ENCODE measurements at places on chromosomes 12 and 14.

- no peak for DNase-seq
These were observed 18.1 kb upstream of the SGPP1 start for GRCh38 chr14:63745858-63746425.

- no peak for DNase-seq
These were observed 301.7 kb upstream of the SFSWAP start for GRCh38 chr12:131409211-131409610.

DNA sequence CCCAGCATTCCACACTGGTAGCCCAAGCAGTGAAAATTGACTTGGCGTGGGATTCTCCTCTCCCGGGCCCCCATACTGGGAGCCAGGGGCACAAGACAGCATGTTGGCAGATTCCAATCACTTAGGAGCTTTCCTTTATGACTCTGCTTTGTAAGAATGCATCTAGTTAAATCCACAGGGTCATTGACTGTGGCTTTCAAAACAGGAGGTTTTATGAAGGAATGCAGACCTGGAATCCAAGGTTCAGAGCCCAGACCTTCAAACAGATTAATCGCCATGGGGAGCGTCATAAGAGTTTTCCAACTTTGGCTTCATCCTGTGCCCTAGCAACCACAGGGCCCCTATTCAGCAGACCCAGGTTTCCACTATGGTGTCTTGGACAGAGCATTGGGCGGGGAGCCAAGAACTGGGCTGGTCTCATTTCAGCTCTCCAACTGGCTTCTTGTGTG, 76.4 kb upstream of the RMST start:
- DNase-seq = no peak

GRCh38 chr14:104281768-104282301, 143.4 kb downstream of the KIF26A start:
- no peak for DNase-seq

GRCh38 chr14:63770187-63770807, 42.4 kb upstream of the SGPP1 start:
- peak; percentile 57 for DNase-seq

GRCh38 chr12:118884226-118884625, 97.1 kb upstream of the SRRM4 start:
- DNase-seq = no peak

DNA sequence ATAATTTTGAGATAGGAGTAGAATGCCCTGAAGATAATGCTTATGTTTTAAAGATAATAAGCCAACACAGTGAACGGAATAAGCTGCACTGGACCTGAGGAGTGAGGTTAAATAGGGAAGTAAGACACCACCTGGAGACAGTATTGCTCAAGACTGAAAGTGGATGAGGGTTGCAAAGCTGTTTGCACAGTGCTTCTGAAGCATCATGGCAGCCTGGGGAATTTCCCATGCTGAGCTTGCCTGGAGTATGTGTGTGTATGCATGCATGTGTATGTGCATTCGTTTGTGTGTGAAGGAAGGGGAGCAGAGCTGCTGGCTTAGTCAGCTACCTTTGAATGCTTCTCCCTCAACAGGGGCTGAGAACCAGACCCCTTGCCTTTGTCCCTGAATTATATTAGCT, 35.8 kb downstream of the BHLHE41 start:
- DNase-seq = no peak

- no peak for DNase-seq
These were observed 53.6 kb upstream of the ARHGAP5 start for GRCh38 chr14:32023540-32023939.

DNA sequence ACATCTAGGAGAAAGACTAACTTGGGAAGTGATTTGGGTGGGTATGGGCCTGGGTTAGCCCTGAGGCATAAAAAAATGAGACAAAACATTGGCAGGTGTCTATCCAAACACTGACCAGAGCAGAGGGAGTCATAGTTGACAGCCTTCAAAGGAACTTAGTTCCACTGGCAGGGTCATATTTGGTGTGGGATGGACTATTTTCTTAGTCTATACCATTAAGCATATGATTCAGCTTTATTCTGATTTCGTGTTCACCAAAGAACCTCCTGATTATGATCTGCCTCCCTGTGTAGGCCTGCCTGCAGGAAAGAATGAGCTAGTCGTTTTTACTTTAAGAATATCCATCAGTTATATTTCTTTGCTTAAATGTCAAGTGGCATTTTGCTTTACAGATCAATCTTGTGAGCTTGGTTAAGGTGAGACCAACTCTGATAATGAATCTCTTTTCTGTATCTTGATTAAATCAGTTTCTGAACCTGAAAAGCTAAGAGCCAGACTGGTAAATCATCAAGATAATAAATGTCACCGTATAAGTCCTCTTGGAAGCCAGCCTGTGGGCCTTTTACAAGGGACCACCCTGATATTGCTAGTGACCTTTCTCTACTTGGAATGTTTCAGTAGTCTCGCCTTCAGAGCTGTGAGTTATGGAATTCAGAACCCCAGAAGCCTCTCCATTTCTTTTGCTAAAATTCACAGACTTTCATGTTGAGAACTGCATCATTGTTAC, 182.9 kb downstream of the MON2 start:
- no peak for DNase-seq

GRCh38 chr12:91225316-91225715, 42.7 kb upstream of the DCN start:
- DNase-seq = no peak

DNA sequence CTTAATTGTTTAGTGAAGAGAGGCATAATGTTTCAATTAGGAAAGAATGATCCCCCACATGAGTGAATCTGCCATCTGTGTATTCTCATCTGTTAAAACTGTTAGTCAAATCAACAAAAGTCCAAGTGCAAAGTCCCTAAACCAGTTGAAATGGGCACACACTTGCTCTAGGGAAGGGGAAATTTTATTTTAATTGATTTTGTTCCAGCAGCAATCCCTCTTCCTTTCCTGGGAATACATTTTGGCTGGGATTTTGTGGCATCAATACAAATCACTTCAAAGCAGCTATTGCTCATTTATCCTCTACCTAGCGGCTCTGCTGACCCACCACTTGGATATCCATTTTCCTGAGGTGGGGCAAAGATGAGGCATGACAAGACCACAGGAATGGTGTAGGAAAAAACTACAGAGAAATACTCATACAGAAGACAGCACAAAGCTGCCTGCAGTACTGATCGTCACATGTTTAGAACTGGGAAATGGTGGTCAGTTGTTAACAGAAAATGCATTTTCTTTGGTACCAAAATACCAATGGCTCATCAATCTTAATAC, 9.8 kb upstream of the SSTR1 start:
- peak; percentile 90 for DNase-seq

DNA sequence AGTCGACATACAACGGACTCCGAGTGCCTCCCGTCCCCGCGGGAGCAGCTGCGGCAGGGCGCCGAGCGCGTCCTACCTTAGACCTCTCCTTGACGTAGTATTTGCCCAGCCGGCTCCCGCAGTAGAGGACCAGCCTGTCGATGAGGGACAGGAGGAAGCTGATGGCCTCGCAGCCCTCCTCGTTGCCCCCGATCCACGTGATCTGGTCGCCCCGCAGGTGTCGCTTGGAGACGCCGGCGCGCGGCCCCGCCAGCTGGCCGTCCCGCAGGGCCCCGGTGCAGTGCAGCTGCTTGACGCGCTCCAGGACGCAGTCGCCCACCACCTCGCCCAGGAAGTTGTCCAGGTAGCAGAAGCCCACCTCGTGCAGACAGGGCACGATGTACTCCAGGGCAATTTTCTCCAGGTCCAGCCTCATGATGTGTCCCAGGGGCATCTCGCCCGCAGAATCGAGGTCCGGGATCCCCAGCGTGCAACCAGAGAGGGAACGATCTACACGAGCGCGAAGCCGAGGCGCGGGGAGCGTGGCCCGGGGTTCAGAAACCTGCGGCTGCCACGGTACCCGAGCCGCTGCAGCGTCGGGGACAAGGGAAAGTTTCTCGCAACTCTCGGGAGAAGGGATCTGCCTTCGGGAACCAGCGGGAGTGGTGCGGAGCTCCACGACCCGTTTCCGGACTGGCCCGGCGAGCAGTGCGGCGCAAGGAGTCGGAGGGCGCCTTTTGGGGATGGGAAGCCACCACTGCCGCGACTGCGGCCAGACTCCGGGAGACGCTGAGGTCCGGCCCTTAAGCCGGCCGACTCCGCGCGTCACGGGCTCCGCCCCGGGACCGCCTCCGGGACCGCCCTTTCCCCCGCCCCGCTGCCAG, at the start of gene EGLN3:
EGLN3 (minus strand) TSS at position 755 of the 863 bp plus-strand sequence; CDS start at position 433, 322 bp downstream.
- DNase-seq = peak; percentile 20

GRCh38 chr12:130739571-130739970, 23.5 kb upstream of the RIMBP2 start:
- DNase-seq = no peak

DNA sequence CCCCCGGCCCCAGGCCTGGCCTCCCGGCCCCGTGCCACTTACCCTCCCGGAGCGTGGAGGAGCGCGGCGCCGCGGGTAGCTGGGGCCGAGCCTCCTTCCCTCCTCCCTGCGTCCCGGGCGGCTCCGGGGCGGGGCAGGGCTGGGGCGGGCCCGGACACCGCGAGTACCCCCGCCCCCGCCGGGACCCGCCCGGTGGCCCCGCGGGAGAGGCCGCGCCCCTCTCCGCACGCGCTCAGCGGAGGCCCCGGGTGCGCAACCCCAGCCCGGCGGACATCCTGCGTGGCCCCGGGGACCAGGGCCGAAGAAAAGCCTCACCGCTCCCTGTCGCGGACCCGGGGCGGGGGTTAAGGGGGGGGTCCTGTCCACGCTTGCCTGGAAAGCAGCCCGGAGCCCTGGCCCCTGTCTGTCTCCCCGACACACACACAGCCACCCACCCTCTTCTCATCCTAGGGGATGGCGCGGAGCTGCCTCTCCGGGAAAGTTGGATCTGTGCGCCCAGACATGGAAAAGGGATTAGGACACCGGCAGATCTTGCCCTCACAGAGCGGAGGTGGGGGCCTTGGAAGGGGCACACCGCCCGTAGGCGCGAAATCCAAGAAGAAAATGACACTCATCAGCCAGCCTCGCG, at the start of gene SYNE3:
SYNE3 (minus strand) TSS at position 97 of the 628 bp plus-strand sequence. CDS start 40,829 bp downstream, outside the sequence.
- no peak for DNase-seq

DNA sequence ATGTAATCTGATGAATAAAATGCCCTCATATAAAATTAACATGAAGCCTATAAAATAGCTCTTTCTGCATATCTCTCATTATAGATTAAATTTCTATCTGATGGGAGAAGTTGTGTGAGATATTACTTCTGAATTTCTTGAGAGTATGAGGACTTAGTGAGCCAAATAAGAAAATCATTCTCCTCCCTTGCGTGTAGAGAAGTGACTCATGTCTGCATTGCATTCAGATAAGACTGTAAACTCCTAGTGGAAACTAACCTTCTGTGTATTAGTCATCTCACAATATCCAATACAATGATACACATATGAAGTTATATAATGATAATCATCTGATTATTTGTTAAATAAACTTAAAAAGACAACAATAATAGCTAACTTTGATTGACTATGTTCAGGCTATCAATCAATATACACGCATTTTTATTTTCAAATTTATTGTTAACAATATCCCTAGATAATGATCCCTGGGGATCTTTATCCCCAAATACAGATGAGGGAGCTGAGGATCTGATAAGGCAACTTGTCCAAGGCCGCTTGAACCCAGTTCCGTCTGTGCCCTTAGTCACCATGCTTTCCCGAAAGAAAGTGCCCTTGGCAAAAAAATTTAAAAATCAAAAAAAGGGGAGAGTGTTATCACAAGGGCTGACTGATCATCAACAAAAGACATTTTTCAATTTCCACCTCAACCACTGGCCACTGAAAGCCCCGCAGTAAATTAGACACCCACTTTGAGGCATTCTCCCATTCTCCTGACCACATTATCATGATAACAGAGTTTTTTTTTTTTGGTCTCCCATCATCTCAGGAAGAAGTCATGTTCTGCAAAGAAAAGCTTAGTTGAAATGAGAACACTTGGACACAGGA, 189.2 kb upstream of the RASSF8 start:
- peak; percentile 84 for DNase-seq

DNA sequence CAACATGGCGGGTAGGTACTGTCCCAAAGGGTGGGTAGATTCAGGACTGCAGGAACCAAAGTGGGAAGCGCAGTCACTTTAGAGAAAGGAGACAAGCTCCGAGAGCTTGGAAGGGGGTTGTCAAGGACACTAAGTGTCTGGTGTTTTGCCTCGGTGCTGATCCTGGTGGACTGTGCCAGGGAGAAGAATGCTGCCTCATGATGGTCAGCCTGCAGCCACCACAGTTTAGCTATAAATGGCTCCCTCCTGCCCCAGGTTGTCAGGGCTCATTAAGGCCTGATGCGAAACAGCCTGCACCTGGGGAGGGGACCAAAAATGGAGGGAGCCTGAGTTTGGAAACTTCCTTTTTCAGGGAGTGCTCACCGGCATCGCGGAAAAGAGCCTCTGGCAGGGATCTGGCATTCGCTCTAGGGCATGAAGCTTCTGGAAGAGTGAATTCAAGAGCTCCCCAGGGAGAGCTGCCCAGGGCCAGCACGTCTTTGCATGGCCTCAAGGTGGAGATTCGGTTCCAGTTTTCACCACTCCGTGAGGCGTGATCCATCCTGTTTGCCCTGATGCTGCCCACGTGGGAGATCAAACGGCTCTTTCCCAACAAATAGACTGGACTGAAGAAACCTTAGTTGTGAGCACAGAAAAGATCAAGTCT, 164.0 kb downstream of the FOXN3 start:
- no peak for DNase-seq

GRCh38 chr14:81464253-81465002, 64.3 kb upstream of the STON2 start:
- DNase-seq = peak; percentile 62

GRCh38 chr14:51302295-51303030, 62.4 kb downstream of the TMX1 start:
- DNase-seq = no peak

- DNase-seq = no peak
These were observed 90.8 kb downstream of the TBX5 start for GRCh38 chr12:114314974-114315720.

DNA sequence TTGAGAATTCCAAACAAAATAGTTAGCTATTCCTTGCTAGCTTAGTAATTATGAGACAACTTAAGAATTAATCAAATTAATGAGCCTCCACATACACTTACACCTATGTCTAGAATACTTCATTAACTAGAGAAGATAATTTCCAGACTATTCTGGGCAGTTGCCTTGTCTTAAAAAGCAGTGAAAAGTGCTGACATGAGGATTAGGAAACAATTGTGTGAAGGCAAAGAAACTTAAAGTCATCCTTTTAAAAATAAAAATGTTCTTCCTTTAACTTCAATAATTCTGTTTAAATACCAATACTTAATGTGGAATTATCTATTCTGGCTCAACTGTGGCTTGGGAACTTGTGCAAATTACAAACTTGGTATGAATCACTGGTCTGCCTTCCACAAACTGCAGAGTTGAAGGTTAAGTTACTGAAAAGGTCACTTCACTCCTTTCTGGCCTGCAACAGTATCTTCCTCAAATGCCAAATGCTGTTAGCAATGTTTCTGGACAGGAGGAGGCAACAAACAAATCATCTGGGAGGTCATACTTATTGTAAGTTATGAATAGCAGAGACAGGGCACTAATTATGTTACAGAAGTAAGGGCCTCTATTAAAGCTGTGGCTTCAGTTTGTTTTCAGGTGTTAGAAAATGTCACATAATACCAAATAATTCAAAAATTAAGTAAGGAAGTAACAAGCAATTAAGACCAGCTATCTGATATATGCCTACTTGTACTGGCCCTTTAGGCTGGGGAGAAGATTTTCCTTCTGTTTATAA, 19.2 kb downstream of the PPTC7 start:
- DNase-seq = peak; percentile 11

All from HFFc6 (cell line).